Activated CD4-positive, alpha-beta T cell treated with anti-CD3 and anti-CD28 coated beads for 4 hours (primary cell): ENCODE measurements at places on chromosomes 1 and 21.

GRCh38 chr1:3773572-3774275, 1.2 kb downstream of the SMIM1 start:
- DNase-seq: no peak

DNA sequence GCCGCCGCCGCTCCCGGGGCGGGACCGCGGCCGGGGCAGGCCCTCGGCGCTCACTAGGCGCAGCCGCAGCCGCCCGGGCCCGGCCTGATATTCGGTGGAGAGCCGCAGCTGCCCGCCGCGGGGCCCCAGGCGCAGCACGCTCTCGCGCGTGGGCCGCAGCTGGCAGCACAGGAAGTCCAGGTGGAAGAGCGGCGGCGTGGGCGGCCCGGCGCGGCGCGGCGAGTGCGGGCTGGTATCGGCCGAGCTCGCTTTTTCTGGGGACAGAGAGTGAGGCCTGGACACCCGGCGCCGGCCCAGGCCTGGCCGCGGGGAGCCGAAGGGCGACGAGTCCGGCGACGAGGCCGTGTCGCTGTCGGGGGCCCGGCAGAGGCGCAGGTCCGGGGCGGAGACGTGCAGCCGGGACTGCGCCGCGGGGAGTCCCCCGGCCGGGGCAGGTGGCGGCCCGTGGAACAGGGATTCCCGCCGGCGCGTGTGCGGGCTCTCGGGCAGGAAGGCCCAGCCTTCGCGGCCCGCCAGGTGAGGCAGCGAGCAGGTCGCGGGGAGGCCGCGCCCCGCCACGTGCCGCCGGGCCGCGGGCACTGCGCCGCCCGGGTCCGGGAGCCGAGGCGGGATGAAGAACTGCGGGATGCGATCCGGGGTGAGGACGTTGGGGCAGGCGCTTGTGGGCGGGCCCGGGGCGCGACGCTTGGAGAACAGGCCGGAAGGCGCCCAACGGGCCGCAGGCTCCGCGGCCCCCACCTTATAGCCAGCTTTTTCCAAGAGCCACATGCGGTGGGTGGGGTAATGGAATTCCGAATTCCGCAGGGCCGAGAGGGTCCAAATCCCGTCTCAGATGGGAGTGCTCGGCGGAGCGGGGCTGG, 1.2 kb downstream of the C2CD4D start:
- no peak for DNase-seq

DNA sequence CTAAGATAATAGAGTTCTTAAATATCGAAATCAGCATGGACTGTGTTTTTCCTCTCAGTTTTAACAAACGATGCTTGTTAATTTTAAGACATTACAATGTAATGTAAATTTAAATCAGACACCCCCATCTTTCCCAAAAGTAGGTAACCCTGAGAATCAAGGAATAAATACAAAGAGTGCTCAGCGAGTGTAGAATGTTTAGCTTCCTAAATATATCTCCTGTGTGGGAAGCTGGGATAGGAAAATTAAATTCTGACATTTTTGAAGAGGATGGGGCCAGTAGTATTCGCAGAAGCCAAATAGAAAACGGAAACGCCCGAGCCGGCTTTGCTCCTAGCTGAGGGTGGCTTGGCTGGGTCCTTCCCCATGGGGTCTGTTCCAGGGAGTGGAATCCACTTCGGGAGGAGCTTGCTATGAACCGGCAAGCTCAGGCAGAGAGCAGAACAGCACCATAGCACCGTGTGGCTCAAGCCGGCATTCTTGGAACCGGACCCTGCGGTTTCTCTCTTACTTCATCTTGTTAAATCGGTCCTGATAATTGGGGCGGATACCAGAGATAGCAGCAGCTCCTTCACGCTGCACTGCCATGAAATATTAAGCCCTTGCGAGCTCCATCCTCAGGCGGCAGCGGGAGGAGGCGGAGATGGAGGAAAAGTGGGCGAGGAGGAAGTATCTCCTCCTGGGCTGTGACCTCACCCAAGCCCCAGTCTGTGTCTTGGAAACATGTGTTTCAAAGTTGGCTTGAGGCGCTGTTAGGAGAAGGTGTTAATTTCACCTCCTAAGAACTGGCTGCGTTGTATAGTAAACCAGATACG, 24.9 kb downstream of the MAP3K7CL start:
- no peak for DNase-seq

DNA sequence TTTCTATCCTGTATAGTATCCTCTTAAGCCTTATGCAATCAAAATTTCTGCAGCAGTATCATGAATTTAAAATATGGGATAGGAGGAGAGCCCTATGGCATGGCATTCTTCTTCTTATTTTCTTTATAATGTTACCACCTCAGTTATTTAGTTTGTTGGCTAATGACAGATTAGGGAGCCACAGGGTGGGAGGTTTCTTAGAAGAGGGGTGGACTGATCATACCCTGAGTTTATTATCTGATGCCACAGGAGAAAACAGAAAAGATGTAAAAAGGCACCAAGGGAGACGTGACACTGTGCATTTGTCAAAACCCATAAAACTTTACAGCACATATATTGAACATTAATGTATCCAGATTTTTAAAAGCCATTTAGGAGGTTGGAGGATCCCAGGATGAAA, 66.9 kb downstream of the LRRC8D start:
- no peak for DNase-seq

DNA sequence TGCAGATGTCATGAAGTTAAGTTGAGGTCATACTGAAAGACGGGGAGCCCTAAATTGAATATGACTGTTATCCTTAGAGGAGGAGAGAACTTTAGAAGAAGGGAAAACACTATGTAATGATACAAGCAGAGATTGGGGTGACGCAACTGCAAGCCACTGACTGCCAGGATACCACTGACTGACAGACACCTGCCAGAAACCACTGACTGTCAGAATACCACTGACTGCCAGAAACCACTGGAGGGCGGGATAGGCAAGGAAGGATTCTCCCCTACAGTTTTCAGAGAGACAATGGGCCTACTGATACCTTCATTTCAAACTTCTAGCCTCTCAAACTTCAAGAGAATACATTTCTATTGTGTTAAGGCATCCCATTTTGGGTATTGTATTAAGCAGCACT, 388.7 kb downstream of the USH2A start:
- no peak for DNase-seq

DNA sequence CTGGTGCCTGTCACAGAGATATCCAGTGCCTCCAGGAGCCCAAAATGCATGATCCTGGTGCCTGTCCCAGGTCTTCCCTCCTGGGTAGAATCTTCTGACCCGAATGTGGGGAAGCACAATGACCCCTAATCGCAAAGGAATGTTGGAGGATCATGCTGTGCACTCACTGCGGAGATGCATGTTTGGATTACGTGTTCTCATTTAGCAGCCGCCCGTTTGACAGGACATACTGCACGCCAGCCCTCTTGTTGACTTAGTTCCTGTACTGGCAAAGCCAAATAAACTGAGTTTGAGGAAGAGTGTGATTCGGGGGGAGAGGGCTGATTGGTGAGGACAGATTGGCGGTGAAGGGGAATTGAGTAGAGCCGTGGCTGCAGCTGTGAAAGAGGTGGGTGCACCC, 85.9 kb upstream of the SIM2 start:
- DNase-seq: no peak

DNA sequence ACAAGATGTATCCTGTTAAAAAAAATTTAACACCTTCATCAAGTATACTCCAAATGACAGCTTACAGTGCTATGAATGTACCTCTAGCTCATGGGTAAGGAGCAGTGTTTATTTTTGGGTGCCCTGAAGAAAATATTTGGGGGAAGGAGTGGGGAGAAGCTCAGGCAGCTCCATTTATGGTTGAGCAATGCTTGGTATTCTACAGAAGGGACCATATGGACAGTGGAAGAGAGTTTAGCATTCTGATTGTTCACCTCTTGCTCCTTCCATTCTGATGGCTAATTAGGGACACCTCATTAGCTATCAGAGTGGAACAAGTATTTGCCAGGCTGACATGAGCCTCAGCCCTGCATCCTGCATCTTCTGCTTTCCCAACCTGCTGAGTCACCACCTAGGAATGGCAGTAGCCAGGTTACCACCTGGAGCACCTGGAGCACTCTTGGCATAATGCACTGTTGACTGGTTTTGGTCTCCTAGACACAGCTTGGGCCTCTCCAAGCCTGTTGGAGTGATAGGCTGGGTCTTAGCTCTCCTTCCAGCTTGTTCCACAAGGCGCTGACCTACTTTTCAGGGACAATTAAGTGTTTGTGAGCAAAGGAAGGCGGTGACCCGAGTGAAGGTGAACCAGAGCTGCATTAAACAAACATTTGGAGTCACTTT, 62.0 kb upstream of the MACF1 start:
- no peak for DNase-seq

DNA sequence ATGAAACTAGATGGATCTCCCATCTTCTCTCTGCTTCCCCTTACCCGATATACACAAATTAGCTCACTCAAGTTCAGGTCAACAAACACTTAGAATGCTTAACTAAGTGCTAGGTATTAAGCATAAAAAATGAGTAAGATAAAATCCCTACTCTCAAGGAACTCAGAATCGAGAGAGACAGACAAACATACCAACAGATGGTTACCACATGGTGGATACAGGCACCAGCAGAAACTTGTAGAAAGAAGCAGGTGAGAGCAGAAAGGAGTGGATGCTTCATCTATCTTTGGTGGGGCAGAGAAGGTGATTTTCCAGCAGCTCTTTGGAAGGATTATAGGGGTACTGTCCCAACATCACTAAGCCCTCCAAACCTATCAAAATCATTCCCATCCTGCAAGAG, 32.2 kb downstream of the C8B start:
- no peak for DNase-seq

- DNase-seq: no peak
Measured at GRCh38 chr1:160168016-160168415, 16.6 kb downstream of the ATP1A4 start.

- DNase-seq: no peak
Measured at GRCh38 chr1:67639361-67639760, 45.6 kb upstream of the GADD45A start.

GRCh38 chr1:150696162-150696561, 792 bp downstream of the GOLPH3L start:
- no peak for DNase-seq

DNA sequence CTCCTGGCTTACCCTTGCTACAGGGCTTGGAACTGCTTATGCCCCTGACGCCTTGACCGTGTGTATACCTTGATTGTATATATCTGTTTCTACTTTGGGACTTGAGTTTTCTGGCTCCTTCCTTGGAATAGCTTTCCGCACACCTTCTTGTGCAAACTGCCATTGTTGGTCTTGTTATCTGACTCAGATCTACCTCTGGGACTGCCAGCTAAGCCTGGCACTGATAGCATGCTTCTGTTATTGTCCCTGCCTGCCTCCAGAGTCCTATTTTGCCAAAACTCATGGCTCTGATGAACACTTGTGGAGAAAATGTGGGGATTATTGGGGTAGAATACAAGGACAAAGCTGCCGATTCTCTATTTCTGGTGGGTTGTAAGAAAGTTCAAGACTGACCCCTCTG, 15.4 kb downstream of the FMOD start:
- DNase-seq: no peak

GRCh38 chr1:11977625-11978024, 2.6 kb upstream of the MFN2 start:
- DNase-seq: no peak

- no peak for DNase-seq
Measured at GRCh38 chr21:34781526-34781925, 112.7 kb downstream of the CLIC6 start.

DNA sequence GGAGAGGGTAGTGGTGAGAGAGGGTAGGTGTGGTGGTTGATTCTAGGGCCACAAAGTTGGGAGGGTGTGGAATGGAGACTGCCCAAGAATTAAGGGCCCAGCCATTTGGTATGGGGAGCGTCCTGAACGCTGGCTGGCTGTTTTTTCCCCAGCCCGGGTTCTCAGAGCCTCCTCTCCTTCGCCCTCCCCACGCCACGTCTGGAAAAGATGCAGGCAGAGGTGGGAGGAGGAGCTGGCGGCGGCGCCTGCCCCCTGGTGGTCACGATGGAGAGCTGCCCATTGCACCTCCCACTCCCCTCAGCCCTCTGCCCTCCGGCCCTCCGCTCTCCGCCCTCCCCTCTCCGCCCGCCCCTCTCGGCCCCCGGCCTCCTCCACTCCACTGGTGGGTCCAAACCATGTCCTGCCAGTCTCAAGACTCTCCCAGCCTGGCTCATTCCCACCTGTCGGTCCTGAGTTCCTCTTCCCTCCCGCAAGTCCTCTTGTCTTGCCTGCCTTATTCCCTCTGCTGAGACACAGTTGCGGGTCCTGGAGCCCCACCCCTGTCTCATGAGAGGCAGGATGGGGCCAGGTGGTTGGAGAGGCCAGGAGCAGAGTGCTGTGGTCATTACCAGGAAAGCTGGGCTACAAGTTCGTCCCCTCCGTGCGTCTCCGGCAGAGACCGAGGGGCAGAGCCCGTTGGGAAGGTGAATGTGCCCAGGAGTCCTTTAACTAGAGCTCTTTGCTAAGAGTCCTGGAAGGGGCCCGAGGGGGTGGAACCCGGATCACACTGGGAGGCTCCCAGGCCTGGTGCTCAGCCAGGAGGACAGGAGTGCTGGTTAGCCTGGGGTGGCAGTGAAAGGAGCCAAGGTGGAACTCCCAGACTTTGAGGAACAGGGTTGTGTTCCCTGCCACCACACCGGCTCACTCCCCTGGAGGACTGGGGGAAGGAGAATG, 22.6 kb downstream of the ETNK2 start:
- DNase-seq: peak; percentile 35

GRCh38 chr1:85363521-85363920, 87.1 kb upstream of the BCL10 start:
- DNase-seq: no peak

- DNase-seq: no peak
Measured at GRCh38 chr1:22186311-22186710, 43.4 kb upstream of the WNT4 start.

- DNase-seq: no peak
Measured at GRCh38 chr1:25519624-25520023, 23.8 kb upstream of the LDLRAP1 start.

DNA sequence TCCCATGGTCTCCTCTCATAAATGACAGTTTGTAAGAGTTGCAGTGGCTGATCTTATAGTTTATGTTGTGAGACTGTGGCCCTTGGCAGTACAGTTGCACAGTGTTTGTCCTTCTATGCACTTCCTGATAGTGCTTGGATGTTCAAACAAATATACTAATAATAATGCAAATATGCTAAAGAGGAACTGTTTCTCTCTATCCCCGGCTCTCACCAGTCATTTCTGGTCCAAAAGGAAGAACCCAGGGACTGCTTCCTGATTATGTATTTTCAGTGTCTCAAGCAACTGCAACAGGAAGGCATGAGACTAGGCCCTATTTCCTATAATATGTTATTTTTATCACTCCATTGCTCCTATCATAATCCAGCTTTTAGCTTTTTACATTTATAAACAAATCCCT, 17.0 kb upstream of the SUCO start:
- DNase-seq: no peak

GRCh38 chr1:33473900-33474299, 1.5 kb downstream of the ZSCAN20 start:
- no peak for DNase-seq

- DNase-seq: no peak
Measured at GRCh38 chr1:207088701-207089626, at the start of gene C4BPB. TSS of gene C4BPB (plus strand) at chr1:207088860. CDS start at chr1:207089532, 672 bp downstream.

- no peak for DNase-seq
Measured at GRCh38 chr21:42350927-42351426, at the start of gene TFF2. TSS of gene TFF2 (minus strand) at chr21:42350994. CDS start at chr21:42350957, 37 bp downstream.

GRCh38 chr1:30023339-30024022, 699.9 kb downstream of the MATN1 start:
- DNase-seq: no peak
